ENCODE measurements at places on chromosomes 1 and 21.

GRCh38 chr1:181497870-181498269 is 14.6 kb downstream of the CACNA1E start:
- no peak for DNase-seq

GRCh38 chr1:181765451-181766026 is 282.2 kb downstream of the CACNA1E start:
- DNase-seq: no peak

GRCh38 chr1:55823541-55824250 is 608.5 kb upstream of the USP24 start:
- DNase-seq: no peak

- no peak for DNase-seq
Observed at GRCh38 chr1:27806758-27807157, 23.8 kb upstream of the PPP1R8 start.

DNA sequence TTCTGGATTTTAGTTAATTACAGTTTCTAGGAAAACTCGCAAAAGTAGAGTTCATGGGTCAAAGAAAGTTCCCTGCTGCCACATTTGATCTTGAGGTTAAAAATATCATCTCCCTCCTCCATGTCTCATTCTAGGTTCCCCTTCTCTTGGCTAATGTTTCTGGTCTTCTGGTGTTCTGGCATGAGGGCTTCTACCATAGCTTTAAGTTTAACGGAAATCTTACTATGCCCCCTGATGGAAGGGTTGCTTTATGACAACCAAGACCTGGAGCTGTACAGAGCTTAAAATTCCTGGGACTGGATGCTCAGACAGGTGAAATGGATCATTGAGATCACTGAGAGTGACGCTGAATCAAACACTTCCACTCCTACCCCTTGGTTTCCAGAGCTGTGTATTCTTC is 1881.7 kb downstream of the MRPL39 start:
- no peak for DNase-seq

DNA sequence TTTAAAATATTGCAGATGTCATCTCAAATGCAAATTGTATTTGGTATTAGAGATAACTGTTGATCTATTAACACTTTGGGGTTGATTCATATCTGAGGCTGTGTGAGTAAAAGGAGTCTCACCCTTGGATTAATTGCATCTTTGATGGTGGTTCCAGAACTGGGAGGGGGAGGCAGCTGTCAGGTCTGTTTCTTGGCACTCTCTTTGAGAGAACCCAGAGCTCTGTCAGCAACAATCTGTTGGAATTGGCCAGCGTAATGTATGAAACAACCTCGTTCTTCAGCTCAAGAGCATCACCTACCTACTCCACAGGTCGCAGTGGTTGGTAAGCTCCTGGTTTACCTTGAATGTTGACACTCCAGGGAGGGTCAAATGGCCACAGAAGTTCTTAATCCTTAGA is 424.1 kb downstream of the CAMTA1 start:
- DNase-seq: no peak

DNA sequence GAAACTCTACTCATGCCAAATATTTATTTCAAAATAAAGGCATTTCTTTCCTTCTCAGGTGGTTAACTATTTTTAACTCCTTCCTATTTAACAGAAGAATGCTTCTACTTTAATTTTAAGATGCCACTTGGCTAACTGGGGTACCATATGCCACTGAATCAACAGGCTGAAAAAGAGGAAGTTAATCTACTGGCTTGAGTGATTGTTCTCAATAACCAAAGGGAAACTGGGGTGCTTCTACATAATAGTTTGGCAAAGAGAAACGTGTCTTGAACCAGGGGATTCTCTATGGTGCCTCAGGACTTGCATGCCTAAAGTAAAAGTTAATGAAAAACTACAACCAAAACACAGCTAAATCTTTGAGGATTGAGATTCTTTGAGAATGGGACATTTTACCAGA is 142.6 kb downstream of the DENND1B start:
- no peak for DNase-seq

DNA sequence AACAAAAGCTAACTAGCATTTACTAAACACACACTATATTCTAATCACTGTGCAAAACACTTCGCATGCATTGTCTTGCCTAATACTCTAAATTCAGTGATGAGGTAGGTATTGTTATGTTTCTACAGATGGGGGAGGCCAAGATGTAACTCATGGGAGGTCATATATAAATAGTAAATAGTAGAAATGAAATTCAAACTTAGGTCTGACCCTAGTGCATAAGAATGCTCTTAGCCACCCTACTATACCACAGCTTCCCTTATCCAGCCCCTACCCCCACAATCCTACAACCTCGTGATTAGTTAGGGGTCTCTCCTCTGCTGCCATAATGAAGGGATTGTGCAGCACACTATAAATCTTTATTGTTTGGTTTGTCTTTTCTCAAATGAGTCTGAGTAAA is 3.3 kb downstream of the PFDN2 start:
- no peak for DNase-seq

DNA sequence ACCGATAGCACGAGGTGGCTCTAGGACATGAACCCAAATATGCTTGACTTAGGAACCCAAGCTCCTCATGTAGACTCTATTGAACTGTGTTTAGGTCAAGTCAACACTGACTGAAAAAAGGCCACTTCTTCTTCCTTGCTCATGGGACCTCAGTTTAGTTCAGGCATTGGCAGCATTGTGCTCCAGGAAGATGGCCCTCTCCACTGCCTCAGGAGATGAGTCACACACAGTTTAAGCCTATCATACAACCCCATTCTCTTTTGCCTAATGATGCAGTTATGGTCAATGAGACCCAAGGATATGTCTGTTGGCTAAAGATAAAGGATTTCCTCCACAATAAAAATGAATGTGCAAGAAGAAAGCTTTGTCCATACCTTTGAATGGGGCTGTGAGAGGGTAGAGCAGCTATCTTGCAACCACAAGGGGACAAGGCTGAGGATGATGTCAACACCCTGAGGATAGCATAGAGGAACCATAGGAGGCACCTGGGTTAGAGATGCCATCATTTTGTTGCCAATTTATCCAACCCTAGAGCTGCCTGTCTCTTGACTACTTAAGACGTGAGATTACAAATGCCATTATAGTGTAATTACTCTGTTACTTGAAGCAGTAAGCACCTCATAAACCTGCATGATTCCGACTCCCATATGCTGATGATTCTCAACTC is 3.0 kb upstream of the TRIM63 start:
- DNase-seq: no peak

GRCh38 chr1:42422737-42423136 is 33.1 kb downstream of the ZMYND12 start:
- DNase-seq: no peak

GRCh38 chr1:10904396-10905358 is 107.8 kb upstream of the TARDBP start:
- DNase-seq: no peak

DNA sequence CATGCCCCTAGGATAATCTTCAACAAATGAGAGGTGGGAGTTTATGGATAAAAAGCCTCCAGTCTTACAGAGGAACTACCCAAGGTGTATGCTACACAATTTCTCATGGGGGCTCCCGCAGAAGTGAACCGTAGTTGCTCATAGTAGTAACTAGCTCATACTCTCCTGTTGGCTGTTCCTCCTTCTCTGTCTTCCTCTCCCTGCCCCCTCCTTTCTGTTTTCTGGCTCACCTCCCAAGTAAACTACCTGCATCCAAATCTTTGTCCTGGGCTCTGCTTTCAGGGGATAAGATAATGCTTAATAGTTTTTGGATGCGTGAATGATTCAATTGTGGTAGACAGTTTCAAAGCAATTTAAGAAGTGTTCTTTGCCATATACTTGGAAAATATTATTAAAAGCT is 90.1 kb upstream of the ROR1 start:
- no peak for DNase-seq

DNA sequence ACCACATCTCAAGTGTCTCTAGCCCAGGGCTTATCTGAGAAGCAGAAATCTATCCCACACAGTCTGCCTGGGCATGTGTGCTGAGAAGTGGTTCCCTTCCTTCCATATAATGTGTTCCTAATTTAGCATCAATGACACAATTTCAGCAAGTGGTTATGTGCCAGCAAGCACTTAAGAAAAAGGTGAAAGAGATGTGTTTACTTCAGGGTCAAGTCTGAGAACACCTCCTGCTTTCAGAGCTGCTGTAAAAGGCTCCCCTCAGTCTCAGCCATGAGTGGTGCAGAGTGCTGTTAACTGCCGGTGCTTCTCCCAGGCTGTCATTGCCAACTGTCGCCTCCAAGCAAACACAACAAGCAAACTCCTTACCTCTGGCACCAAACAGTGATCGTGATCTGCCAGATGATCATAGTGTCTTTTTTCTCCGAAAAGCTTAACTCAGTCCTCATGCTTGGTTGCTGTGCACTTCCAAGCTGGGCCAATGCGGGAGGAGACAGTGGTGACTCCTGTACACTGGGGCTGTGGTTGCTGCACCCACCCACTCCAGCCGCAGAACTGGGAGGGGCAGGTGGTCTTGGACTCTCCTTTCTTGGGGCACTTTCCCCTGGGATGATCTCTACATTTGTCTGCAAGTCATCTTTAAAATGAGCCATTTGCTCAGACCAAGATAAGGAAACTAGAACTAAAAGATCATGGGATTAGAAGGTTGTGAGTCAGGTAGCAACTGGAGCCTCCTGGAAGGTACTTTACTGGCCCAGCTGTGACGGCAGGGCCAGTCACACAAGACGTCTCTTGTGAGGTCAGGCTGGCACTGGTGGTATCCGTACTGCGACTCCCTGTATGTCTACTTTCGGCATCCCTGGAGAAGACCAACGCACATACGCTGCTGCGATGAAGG is 32.4 kb downstream of the ATP1A1 start:
- no peak for DNase-seq

DNA sequence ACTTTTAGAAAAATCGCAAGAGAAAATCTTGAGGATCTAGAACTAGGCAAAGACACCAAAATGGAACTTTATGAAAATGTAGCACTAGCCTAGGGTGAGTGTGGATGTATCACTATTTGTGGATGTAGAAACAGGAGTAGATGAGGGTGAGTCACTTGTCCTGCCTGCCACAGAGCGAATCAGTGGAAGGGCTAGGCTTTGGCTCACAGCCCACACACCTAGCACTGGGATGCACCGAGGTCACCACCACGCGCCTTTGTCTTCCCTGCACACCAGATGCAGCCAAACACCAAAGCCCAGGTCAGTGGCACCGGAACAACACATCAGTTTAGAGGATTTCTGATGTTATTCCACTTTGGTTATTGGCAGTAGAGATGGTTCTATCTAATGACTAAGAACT is 38.2 kb downstream of the PKNOX1 start:
- DNase-seq: no peak

- DNase-seq: no peak
Observed at GRCh38 chr1:68975212-68975933, 478.5 kb upstream of the DEPDC1 start.

DNA sequence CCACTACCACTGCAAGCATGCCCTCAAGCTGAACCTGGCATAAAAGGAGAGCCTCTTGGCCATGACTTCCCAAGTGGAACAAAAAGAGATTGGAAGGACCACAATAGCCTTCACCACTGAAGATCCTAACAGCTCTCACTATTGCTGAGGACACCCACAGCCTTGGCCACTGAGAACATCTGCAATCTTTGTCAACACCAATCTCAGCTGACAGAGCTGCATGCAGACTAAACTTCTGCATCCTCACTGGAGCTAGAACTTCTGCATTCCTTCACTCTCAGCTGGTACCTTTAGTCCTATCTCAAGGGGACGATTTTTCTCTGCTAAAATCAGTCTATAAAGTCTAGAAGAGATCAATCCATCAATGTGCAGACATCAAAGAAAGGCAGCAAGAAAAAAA is 8.3 kb upstream of the FCRL2 start:
- DNase-seq: no peak

GRCh38 chr1:226736001-226736907 is 2.8 kb downstream of the ITPKB start:
- DNase-seq: no peak

GRCh38 chr1:227388214-227389168 is 70.2 kb upstream of the CDC42BPA start:
- no peak for DNase-seq
